ENCODE measurements at places on chromosomes 5 and 9.

GRCh38 chr9:17121264-17121663, 13.6 kb upstream of the CNTLN start:
- DNase-seq: no peak

DNA sequence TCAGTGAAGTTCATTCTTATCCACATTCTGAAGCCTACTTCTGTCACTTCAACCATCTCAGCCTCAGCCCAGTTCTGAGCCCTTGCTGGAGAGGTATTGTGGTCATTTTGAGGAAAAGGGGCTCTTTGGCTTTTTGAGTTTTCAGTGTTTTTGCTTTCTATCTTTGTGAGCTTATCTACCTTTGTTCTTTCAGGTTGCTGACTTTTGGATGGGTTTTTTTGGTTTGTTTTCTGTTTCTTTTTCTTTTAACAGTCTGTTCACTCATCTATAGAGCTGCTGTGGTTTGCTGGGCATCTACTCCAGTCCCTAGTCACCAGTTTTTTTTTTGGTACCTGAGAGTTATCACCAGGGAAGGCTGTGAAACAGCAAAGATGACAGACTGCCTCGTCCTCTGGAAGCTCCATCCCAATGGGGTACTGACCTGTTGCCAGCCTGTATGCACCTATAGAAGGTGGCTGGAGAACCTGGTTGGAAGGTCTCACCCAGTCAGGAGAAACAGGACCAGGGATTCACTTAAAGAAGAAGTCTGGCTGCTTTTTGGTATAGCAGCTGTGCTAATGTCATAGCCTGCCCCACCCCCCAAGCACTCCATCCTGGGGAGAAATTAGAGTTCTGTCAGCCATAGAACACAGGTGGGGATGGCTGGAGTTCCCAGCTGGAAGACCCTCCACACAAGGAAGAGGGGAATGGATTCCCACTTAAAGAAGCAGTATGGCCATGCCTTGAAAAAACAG, 138.6 kb upstream of the TSLP start:
- DNase-seq: no peak

DNA sequence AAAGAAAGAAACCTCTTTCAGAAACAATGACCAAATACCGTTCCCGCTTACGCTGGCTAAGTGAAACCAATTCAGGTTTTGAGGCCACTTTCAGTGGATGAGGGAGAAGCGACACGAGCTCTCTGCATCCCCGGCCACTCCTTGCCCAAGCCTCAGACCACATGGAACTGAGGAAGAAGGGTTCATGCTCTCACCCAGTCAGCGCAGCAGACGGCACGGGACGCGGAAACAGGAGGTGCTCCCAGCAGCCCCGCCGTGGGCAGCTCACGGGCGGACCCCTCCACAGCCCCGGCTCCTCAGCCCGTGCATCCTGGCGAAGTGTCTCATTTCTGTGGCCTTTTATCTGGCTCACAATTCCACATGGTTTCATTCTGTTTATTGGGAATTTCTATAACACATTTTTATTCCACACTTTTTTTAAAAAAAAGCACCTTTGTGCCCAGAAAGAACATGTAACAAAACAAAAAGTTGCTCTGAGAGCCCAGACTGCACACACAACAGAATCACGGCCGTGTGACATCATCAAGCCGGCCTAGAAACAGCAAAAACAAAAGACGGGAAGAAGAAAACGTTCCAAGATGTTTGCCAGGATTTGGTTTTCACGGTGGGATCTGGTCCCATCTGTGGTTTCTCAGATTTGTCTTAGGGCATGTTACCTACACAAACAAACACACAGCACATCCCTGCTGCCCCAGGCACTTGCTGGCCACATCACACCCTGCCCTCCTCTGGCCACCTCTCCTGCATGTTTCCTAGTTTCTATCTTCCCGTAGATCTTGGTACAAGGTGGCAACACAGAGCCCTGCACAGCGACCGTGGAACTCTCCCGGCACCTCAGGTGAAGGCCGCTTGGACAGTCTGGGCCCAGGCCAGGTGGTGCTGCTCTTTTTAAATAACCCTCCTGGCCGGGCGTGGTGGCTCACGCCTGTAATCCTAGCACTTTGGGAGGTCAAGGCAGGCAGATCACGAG, 16.2 kb downstream of the QSOX2 start:
- no peak for DNase-seq

- no peak for DNase-seq
Observed at GRCh38 chr5:62333250-62333794, 27.3 kb downstream of the KIF2A start.

GRCh38 chr5:134423376-134423775, 11.7 kb upstream of the CDKN2AIPNL start:
- DNase-seq: no peak

- DNase-seq: no peak
Observed at GRCh38 chr5:106640511-106640910, 1030.2 kb downstream of the EFNA5 start.

DNA sequence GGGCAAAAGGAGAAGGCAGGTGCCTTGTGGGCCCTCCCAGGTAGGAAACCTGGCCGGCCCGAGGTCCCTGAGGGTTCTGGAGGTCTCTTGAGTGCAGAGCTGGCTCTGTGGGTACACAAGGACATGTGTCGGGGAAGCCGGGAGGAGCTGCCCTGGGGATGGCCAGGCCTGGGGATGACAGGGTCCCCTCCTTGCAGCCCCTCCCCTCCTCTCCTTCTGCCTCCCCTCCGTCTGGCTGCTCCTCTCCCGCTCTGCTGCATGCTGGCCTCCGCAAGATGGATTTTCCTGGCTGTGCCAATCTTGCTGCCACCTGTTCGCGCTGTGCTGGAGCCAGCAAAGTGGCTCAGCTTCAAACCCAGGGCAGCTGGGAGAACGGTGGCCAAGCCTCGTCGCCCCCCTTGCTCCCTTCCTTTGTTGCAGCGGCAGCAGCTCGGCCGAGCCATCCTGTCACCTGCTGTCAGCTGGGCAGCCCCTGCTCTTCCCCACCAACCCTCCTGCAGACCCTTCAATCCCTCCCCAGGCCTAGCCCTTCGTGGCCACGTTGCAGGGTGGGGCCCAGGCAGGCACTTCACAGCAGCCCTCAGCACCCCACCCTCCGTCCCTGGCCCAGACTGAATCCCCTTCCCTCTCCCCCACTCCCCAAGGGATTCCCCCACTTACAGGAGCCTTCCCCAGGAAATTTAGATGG, 17.6 kb upstream of the UNC5A start:
- no peak for DNase-seq

- DNase-seq: no peak
Observed at GRCh38 chr9:70576116-70576515, 161.7 kb upstream of the KLF9 start.

DNA sequence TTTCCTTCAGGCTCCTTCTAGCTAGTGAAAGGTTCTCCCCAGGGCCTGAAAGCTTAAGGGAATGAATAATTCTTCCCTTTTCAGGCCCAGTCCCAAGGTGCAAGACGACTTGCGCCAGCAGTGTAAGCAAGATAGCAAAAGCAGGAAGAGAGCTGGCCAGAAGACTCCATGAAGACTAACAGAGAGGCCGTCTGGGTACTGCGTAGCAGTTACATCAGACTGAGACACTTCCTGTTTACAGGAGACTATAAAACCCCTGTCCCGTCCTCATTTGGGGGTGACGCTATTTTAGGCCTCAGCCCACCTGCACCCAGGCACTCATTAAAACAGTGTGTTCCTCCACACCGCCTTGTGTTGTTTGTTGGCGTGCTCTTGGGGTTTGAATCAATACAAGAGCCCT, 90.7 kb upstream of the MOCS2 start:
- DNase-seq: no peak

GRCh38 chr5:15741591-15741990, 241.6 kb downstream of the FBXL7 start:
- no peak for DNase-seq

GRCh38 chr5:10333154-10334006, 20.1 kb upstream of the MARCHF6 start:
- DNase-seq: no peak

- DNase-seq: no peak
Observed at GRCh38 chr5:31664566-31664965, 25.6 kb downstream of the PDZD2 start.

- no peak for DNase-seq
Observed at GRCh38 chr9:132955123-132955522, 10.7 kb upstream of the TSC1 start.

DNA sequence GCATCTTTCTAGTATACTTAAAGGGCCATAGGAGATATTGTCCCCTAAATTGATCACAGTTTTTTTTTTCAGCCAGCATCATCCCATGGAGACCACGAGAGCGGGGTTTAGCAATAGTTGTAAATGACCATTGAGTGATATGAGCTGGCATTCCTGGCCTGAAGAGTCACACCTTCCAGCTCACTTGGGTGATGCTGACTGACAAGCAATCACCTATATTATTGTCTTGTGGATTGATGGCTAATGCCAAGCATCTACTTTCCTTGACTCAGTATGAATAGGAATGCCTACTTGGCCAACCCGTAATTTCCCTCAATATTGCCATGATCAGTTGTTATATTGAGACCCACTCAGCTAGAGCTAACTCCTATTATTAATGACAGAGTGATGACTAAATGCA, 70.5 kb downstream of the ADAMTSL1 start:
- no peak for DNase-seq

DNA sequence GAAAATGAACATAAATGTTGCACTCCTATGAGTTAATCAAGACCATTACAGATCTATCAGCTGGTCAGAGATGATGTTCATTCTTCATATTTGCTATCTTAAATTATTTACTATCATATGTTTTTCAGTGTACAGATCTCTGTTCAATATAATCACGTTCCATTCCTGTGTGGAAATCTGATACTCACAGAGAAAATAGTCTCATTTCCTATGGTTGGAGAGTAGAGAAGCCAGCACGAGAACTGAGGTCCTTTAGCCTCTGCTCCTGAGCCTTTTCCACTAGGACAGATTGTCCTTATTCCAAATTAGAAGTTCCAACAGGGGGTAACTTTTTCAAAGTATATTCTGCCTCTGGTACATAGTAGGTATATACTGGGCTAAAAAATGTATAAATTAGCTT, 29.2 kb downstream of the UGCG start:
- no peak for DNase-seq

DNA sequence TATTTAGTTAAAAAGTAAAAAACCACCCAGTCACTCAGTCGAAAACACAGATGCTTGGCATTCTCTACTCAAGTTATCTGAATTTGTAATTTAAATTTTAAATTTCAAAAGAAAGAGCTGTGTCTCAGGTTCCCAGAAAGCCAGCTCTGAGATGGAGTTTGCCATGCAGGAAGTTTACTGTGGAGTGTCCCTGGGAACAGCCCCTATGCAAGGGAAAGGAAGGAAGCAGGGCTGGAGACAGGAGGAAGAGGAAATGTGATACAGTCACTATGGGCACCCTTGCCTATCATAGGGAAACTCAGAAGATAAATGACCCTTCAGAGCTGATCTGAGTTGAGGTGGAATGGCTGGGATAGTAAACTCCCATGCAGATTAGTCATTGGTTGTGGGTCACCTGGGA, 408.8 kb upstream of the ACTBL2 start:
- DNase-seq: no peak

GRCh38 chr9:86287013-86287412, 4.7 kb upstream of the ISCA1 start:
- DNase-seq: peak; percentile 11

- DNase-seq: no peak
Observed at GRCh38 chr5:168314735-168315411, 23.4 kb downstream of the WWC1 start.

DNA sequence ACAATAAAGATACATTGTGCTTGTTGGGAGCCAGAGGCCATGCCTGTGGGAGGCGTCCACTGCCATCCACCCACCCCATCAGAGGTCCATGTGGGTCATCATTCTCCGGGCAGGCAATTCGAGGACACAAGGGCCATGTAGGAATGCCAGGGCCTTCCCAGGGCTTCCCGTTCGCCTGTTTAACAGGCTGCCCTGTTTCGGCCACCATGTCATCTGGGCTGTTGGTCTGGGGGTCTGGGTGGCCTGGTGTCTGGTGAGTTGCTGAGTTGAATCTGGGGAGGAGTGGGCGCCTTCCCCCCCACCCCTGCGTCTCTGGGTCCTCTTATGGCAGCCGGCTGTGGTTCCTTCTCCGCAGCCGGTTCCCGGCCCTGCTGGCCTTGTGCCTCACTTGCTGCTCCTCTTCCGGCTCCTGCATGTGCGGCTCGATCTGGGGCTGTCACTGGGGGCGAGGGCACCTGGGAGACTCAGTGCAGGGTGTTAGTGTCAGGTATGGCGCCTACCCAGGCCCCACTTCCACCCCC, 117.4 kb downstream of the WNK2 start:
- no peak for DNase-seq

GRCh38 chr5:153350175-153350883, 140.1 kb upstream of the GRIA1 start:
- DNase-seq: no peak

GRCh38 chr5:149333711-149334443, 11.4 kb upstream of the GRPEL2 start:
- no peak for DNase-seq

DNA sequence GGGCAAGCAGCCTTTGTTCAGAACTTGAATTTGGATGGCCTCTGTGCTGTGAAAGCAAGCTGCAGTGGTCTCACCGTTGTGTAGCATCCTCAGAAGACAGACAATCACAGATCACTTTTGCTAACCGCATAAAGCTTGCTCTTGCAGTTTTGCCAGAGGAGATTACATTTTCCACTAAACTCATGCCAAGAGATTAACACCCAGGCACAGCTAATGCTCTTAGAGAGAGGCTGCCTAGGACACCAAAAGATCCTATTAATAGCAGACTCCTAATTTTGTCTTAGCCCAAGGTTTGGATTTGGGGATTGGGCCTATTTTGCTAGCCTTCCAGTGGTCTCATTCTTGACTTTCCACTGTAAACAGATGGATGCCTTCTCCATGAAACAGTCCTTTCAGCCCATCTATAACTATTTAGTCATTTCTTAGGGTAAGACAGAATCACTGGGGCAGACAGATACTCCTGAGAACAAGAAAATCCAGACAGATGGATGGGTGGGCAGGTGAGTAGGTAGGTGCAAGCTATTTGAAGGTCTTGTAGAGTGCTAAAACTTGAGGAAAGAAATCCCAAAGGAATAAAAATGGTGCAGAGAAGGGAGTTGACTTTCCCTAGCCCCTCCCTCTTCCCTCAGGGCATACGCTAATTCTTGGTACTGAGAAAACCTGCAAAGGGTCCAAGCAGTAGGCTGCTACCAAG, 506.2 kb downstream of the SPOCK1 start:
- no peak for DNase-seq
